ENCODE measurements at places on chromosomes 7 and 10. TPM values are rescaled to one million over a fixed set of nuclear protein-coding genes. Genes with fewer than 3 reads are reported as not detected.

Gene PNLIPRP2
- not detected for total RNA-seq

Gene GHITM
- 132 TPM for total RNA-seq

Gene HYAL4
- not detected for total RNA-seq

Gene PLA2G12B
- 2.0 TPM for total RNA-seq

Gene SLC26A4
- total RNA-seq, result 2.2 TPM

DNA sequence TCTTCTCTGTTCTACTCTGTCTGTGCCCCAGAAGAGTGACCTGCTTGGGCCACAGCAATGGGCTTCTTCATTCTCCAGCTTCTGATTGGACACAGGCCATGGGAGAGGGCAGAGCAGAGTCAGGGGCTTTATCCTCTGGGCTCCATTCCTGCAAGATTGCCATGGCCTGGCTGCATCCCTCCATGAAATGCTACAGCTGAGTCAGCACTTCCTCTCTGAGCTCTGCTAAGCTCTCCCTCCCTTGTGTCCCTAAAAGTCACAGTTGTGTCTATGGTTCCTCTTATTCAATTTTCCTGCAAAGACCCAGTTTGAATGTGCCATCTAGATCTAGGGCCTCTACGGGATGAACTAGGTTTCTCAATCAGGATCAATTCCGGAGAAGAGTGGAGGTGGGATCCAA, 903.8 kb downstream of the TYW1 start:
- H3K27ac ChIP-seq, result no peak overlapping the region
- no peaks in the 10 kb centered on the region for H3K36me3 ChIP-seq
- no peak for DNase-seq
- peaks cover 3% of the 10 kb centered on the region for H3K4me1 ChIP-seq

DNA sequence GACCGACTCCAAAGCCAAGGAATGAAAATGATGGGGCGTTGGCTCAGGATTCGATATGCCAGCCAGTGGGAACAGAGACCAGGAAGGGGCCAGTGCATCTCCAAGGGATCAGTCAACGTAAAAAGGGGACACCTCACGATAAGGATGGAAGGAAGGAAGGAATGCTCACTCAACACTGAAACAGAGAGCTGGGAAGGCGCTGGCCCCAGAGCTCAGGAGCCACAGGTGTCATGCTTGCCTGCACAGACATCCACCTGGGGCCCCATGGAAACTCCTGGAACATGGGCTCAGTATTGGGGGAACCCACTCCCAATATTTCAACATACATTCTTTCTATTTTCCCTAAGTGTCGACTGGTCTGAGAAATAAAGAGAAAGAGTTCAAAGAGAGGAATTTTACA, 5.3 kb downstream of the MMRN2 start:
- no peak for DNase-seq
- H3K27ac ChIP-seq, result no peak overlapping the region

GRCh38 chr7:129143724-129144094, 798 bp upstream of the TSPAN33 start:
- H3K27ac ChIP-seq, result no peak overlapping the region
- no peaks in the 10 kb centered on the region for H3K27me3 ChIP-seq
- H3K36me3 ChIP-seq, result no peaks in the 10 kb centered on the region
- DNase-seq, result no peak
- H3K4me1 ChIP-seq, result peaks cover 4% of the 10 kb centered on the region

GRCh38 chr10:88158526-88159122, 295.2 kb downstream of the PTEN start:
- H3K36me3 ChIP-seq, result no peaks in the 10 kb centered on the region
- H3K4me3 ChIP-seq, result no peak overlapping the region
- no peak overlapping the region for H3K27ac ChIP-seq
- DNase-seq, result peak; percentile 58
- peaks cover 4% of the 10 kb centered on the region for H3K4me1 ChIP-seq
- H3K27me3 ChIP-seq, result no peaks in the 10 kb centered on the region

GRCh38 chr7:136290351-136290750, 313.2 kb upstream of the MTPN start:
- no peaks in the 10 kb centered on the region for H3K36me3 ChIP-seq
- no peak overlapping the region for H3K27ac ChIP-seq
- H3K4me3 ChIP-seq, result no peak overlapping the region

DNA sequence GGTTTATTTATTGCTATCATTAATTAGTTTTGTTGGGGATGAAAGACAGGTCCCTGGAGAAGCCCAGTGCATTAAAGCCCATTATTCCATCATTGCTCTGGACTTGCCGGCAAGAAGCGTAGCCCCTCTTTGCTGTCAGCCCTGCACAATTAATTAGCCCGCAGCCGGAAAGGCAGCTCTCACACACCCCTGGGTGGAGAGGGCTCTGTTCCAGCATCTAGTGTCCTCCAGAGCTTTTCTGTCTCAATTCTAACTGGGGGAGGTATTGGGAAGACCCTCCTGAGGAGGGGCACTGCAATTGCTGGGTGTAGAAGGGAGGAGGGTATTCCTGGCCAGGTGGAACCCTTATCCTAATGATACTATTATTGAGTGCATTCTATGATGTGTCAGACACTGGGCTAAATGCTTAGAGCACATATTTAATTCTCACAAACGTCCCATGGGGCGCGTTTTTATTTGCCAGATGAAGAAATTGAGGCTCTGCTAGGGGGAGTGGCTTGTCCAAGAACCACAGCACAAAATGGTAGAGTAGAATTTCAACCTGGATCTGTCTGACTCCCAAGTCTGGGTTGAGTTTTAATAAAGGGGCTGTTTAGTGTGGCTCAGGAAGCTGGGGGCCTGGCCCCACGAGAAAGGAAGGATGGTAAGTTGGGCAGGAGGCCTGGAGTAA, 148.1 kb upstream of the PCBD1 start:
- H3K27ac ChIP-seq, result no peak overlapping the region
- H3K4me3 ChIP-seq, result no peak overlapping the region
- DNase-seq, result no peak
- no peaks in the 10 kb centered on the region for H3K27me3 ChIP-seq
- H3K4me1 ChIP-seq, result no peaks in the 10 kb centered on the region
- no peaks in the 10 kb centered on the region for H3K36me3 ChIP-seq

GRCh38 chr7:98369726-98370125, 31.2 kb downstream of the BAIAP2L1 start:
- peak overlapping the region; percentile 41 for H3K27ac ChIP-seq
- DNase-seq, result no peak
- peaks cover 7% of the 10 kb centered on the region for H3K4me1 ChIP-seq

- peak within 1 kb of the TSS; percentile 15 for H3K4me3 ChIP-seq
- H3K27me3 ChIP-seq, result no peaks in the 10 kb centered on the region
- H3K36me3 ChIP-seq, result no peaks in the 10 kb centered on the region
- DNase-seq, result peak; percentile 42
Measured at GRCh38 chr10:79560160-79560709, at the start of gene SFTPA2. TSS of gene SFTPA2 (minus strand) at chr10:79560407. CDS start at chr10:79559483, 924 bp downstream.

DNA sequence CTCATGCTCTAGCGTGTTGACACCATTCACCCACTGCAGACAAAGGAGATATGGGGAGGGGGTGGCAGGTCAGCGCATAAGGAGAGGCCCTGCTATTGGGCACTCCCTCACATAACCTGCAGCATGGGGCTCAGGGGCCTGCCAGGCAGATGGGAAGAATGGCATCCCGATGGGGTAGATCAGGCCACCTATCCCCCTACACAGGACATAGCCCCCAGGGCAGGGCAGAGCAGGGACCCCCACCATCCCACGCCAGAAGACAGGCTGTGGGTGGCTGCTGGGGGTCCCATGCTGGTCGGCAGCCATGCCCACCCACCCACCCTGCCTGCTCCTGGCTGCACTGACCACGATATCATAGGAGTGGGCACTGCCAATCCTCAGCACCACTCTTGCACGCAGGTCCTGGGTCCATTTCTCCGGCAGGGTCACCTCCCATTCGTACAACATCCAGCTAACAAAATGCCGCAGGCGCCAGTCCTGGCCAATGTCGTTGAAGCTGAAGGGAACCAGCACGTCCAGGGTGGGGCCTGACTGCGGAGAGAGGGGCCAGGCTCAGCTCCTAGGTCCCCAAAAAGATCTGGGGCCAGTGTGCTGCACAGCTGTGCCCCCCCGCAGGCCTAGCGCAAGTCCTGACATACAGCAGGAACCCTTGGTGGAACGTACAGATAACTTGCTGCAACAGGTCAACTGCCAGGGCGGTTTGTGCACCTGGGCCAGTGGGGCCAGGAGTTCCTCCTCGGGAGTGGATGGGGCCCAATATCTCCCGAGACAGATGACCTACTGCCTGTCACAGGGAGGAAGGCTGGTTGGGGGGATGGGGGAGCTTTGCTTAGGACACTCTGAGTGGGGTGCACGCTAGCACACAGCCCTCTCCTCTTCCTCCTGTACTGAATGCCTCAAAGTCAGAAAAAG, 45.9 kb upstream of the ZNF479 start:
- H3K27ac ChIP-seq, result no peak overlapping the region
- H3K4me1 ChIP-seq, result no peaks in the 10 kb centered on the region
- DNase-seq, result no peak
- no peaks in the 10 kb centered on the region for H3K36me3 ChIP-seq
- H3K27me3 ChIP-seq, result no peaks in the 10 kb centered on the region

DNA sequence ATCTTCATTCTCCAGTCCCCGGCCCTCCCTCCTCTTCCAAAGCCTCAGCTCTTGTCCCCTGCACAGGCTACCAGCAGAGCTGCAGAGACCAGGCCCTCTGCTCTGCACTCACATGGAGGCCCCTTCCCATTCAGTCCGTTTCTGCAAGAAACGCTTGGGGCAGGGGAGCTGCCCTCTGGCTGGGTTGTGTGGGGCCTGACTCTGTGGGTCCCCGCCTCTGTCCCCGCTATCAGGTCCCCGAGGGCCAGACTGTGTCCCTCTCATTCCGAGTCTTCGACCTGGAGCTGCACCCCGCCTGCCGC, 1.5 kb downstream of the PCOLCE start:
- peak overlapping the region; percentile 24 for H3K27ac ChIP-seq
- H3K36me3 ChIP-seq, result no peaks in the 10 kb centered on the region
- H3K4me1 ChIP-seq, result no peaks in the 10 kb centered on the region
- H3K27me3 ChIP-seq, result no peaks in the 10 kb centered on the region
- H3K4me3 ChIP-seq, result peak overlapping the region; percentile 21
- peak; percentile 62 for DNase-seq

DNA sequence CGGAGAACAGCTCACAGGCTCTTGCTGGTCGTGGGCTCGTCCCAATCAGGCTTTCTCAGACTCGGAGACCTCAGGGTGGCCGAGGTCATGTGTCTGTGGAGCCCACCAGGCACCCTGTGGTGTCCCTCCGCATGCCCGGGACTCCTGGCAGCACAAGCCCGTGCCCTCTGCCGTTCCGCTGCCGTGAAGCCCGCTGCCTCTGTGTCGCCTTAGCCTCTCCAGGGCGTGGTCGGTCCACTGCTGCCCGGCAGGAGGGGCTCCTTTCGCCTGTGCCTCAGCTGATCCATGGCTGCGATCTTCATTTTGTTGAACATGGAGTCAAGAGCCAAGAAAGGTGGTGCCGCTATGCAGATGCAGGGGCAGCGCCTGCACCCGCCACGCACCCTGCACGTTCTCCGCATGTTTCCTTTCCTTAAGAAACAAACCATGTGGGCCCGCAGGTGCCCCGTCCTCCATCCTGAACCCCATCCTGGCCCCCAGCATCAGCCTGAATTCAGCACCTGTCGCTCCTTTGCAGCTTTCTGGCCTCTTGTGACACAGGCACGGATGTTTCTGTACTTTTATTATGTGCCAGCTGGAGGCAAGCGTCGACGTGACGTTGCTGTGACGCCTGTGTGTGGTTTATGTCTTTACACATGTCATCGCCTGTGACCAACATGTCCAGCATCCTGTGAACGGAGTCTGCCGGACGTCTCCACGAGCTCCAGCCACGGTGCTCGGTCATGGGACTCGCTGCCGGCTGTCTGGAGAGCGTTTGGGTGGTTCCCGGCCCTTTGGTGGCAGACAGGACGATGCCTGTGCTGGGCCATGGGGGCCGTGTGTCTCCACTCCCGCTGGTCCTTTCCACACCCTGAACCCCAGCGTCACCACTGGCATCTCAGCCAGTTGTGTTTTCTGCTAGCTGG, 69.9 kb downstream of the NKX6-2 start:
- no peak overlapping the region for H3K27ac ChIP-seq
- H3K4me1 ChIP-seq, result no peaks in the 10 kb centered on the region
- no peak overlapping the region for H3K4me3 ChIP-seq
- no peaks in the 10 kb centered on the region for H3K36me3 ChIP-seq

DNA sequence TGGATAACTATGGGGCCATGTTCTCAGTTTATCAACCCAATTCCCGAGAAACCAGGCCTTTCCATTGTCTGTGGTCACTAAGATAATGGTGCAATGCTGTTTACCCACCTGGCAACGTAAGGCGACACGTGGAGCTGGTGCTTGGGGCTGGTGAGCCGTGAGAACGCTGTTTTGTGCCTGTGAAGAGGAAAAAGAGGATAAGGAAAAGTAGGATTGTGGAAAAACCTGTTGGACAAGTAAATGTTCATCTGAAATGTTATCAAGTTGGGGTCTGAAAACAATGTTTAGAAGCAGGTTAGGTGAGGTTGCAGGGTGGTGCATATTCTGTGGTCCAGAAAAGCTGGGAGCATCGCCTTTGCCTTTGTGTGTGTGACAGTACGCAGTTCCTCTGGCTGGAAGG, 88.5 kb downstream of the PPP1R17 start:
- no peaks in the 10 kb centered on the region for H3K36me3 ChIP-seq
- H3K27ac ChIP-seq, result no peak overlapping the region
- peaks cover 4% of the 10 kb centered on the region for H3K4me1 ChIP-seq
- peak; percentile 17 for DNase-seq
- H3K27me3 ChIP-seq, result no peaks in the 10 kb centered on the region
- no peak overlapping the region for H3K4me3 ChIP-seq

DNA sequence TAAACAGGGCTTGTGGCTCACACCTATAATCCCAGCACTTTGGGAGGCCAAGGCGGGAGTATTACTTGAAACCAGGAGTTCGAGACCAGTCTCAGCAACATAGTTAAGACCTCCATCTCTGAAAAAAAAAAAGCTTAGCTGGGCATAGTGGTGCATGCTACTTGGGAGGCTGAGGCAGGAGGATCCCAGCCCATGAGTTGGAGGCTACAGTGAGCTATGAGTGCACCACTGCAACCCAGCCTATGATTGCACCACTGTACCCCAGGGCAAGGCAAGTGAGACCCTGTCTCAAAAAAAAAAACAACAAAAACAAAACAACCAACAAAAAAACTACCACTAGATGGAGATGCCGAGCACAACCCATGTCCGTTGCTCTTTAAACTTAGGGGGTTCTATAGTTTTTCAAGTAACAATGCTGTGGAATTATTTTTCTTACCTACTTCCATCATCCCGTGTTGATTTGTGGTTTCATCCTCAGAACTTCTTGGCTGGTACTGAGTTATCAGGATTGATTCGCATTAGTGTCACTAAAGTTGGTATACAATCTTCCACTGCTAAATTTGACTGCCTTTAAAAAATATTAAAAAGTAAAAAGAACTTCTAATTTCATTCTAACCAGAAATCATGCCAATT, 12.2 kb upstream of the REPIN1 start:
- DNase-seq, result peak; percentile 73
- H3K27me3 ChIP-seq, result no peaks in the 10 kb centered on the region
- H3K27ac ChIP-seq, result no peak overlapping the region
- H3K4me1 ChIP-seq, result no peaks in the 10 kb centered on the region
- no peaks in the 10 kb centered on the region for H3K36me3 ChIP-seq

GRCh38 chr7:33750177-33750576, 155.2 kb upstream of the BMPER start:
- H3K27me3 ChIP-seq, result no peaks in the 10 kb centered on the region
- H3K27ac ChIP-seq, result no peak overlapping the region
- H3K4me1 ChIP-seq, result peaks cover 2% of the 10 kb centered on the region
- no peak overlapping the region for H3K4me3 ChIP-seq
- no peaks in the 10 kb centered on the region for H3K36me3 ChIP-seq

GRCh38 chr10:126400641-126401040, 12.4 kb upstream of the ADAM12 start:
- H3K36me3 ChIP-seq, result no peaks in the 10 kb centered on the region
- no peak overlapping the region for H3K4me3 ChIP-seq
- no peak for DNase-seq
- H3K27me3 ChIP-seq, result no peaks in the 10 kb centered on the region
- peaks cover 16% of the 10 kb centered on the region for H3K4me1 ChIP-seq

GRCh38 chr7:72015136-72015535, 397.0 kb downstream of the CALN1 start:
- no peaks in the 10 kb centered on the region for H3K4me1 ChIP-seq
- no peak overlapping the region for H3K4me3 ChIP-seq
- H3K27me3 ChIP-seq, result no peaks in the 10 kb centered on the region

All from lung (tissue), 17 donors.